ENCODE measurements at places on chromosomes 4 and X. TPM values are rescaled to one million over a fixed set of nuclear protein-coding genes. Genes with fewer than 3 reads are reported as not detected.

DNA sequence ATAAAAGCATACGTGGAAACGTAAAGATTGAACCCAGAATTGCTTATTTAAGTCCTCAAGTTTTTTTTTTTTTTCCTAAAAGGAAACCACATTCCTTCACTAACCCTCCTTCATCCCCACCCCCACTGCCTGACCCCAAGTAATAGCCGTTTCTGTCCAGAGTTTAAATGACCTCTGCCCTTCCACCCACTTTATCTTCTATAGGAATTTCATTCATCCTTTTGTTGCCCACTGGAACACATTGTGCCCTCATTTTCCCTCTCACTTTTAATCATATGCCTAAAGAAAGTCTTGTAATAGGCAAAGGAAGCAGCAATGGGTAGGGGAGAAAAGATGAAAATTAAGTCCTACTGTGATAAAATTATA, 62.7 kb downstream of the SH3RF1 start:
- no peak overlapping the region for H3K4me3 ChIP-seq
- no peak overlapping the region for H3K27ac ChIP-seq
- no peaks in the 10 kb centered on the region for H3K36me3 ChIP-seq
- H3K27me3 ChIP-seq: peaks cover 11% of the 10 kb centered on the region
- no peak for DNase-seq

DNA sequence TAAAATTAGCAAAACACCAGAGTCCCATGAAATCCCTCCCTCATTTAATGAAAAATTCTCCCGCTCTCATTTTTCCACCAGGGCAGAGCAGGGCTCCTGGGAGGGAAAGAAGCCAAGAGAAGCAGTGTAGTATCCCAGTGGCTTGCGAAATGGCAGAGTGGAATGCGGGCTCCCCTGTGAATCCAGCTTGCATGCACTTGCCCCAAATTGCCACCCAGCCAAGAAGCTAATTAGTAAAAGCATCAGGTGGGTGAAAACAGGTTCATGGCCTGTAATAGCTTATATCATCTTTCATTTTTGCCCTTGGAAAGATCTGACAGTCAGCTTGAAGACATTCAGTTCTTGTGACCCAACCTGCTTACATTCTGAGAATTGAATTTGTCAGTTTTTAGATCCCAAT, 10.1 kb downstream of the AMOT start:
- no peak overlapping the region for H3K4me3 ChIP-seq
- no peaks in the 10 kb centered on the region for H3K36me3 ChIP-seq
- H3K27ac ChIP-seq: no peak overlapping the region
- H3K27me3 ChIP-seq: no peaks in the 10 kb centered on the region
- no peaks in the 10 kb centered on the region for H3K4me1 ChIP-seq

- no peaks in the 10 kb centered on the region for H3K4me1 ChIP-seq
- H3K27me3 ChIP-seq: peaks cover 26% of the 10 kb centered on the region
- no peaks in the 10 kb centered on the region for H3K36me3 ChIP-seq
- DNase-seq: no peak
- no peak overlapping the region for H3K27ac ChIP-seq
These were observed 36.7 kb upstream of the H2AZ1 start for GRCh38 chr4:99986792-99987191.

- DNase-seq: no peak
- H3K27ac ChIP-seq: no peak overlapping the region
- no peaks in the 10 kb centered on the region for H3K27me3 ChIP-seq
- H3K36me3 ChIP-seq: no peaks in the 10 kb centered on the region
- H3K4me1 ChIP-seq: peaks cover 2% of the 10 kb centered on the region
These were observed 108.3 kb downstream of the CDS1 start for GRCh38 chr4:84691170-84691691.

C1QTNF7 gene
- total RNA-seq: not detected

ZCCHC12 gene
- total RNA-seq: not detected

HS6ST2 gene
- not detected for total RNA-seq

SYTL5 gene
- total RNA-seq: not detected
